ENCODE measurements at places on chromosomes 2 and 18.

GRCh38 chr2:101753720-101754490, 56.4 kb downstream of the MAP4K4 start:
- DNase-seq: no peak

- DNase-seq: peak; percentile 78
Measured at GRCh38 chr2:205947621-205948495, 138.1 kb downstream of the INO80D start.

DNA sequence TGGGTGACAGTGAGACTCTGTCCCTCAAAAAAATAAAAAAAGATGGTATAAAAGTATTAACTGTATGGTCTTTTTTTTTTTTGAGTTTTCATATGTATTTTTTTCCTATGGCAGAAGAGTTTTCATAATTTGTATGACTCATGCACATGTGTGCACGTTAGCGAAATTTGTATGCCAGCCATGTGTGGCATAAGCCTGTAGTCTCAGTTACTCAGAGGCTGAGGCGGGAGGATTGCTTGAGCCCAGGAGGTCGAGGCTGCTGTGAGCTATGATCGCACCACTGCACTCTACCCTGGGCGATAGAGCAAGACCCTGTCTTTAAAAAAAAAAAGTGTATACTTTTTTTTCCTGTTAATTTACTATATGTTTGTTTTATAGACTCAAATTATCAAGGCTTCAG, 160.8 kb downstream of the TGIF1 start:
- no peak for DNase-seq

GRCh38 chr2:127678991-127679390, 3.7 kb upstream of the LIMS2 start:
- no peak for DNase-seq

DNA sequence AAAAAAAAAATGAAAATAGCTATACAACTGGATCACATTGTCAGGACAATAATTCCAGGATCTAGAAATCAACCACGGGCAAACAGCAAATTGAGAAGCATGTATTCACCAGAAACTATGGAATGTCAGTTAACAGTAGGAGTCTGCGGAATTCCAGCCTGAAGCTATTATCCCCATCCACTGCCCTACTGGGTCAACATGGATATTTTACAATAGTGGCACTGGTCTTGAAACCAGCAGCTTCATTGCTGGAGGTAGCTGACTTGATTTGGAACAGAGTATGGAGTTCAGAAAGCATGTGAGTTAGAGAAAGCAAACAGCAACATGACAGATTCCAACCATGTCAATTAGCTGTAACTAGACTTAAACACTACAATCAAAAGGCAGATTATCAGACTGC, 55.7 kb upstream of the PDE1A start:
- DNase-seq: no peak

GRCh38 chr2:182359027-182359989, 67.5 kb downstream of the PDE1A start:
- no peak for DNase-seq

- no peak for DNase-seq
Measured at GRCh38 chr18:54551590-54551989, 39.5 kb upstream of the DYNAP start.

GRCh38 chr2:226489775-226490541, 309.7 kb downstream of the IRS1 start:
- DNase-seq: no peak

DNA sequence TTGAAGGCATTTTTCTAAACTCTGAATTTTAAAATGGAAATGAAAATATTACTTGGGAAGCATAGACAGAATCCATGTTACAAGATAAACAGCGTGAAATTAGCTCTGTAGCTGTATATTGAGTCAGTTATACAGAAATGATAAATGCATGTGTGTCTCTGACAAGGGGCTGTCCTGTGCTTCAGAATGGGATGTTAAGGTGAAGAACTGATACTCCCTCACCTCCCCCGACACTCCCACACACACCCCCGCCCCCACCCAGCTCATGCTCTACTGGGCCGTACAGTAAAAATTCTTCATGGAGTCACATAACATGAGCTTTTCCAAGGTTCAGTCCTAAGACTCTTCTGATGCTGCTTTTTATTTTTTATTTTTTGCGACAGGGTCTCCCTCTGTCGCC, 869 bp upstream of the THUMPD2 start:
- DNase-seq: no peak

GRCh38 chr2:185374878-185375277, 363.7 kb upstream of the FSIP2 start:
- no peak for DNase-seq

- no peak for DNase-seq
Measured at GRCh38 chr2:127179766-127180165, 40.3 kb downstream of the CYP27C1 start.

GRCh38 chr2:162676515-162676914, 162.1 kb downstream of the KCNH7 start:
- DNase-seq: no peak

- DNase-seq: no peak
Measured at GRCh38 chr18:79515944-79516351, 120.2 kb downstream of the NFATC1 start.

DNA sequence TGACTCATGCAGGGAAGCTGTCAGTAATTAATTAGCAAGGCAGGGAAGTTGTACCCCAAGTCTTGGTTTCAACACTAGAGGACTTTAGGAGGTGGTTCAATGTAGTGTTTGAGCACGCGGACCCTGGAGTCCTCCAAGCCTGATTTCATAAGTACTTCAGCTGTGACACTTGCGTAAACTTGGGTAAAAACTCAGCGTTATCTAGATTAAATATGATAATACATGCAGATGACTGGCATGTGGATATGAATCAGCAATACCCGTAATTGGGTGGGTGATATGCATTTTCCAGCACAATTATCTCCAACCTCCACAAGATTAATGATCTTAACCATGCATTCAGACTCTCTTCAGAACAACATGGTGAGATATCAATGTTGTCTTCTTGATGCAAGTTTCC, 5.2 kb downstream of the UGT1A7 start:
- no peak for DNase-seq

DNA sequence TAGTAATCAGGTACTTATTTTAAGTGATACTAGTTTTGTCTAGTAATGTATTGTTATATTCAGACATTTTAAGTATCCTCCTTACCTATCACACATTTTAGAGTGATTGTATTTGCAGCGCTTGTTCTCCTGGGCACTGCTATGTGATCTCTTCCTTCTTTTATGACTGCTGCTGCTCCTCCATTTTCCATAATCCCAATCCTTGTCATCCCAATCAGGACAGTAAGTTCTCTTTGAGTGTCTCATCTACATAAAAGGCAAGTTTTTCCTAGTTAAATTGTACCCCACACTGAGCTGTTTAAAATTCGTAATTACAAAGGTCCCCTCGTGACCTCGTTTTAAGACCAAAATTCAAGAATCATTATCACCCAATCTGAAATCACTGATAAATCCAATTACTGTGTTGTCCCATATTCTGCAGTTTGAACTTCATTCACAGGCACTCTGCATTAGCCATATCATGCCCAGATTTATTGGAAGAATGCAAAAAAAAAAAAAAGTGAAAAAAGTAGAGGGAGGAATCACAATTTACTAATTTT, 2.8 kb downstream of the CLK1 start:
- no peak for DNase-seq

DNA sequence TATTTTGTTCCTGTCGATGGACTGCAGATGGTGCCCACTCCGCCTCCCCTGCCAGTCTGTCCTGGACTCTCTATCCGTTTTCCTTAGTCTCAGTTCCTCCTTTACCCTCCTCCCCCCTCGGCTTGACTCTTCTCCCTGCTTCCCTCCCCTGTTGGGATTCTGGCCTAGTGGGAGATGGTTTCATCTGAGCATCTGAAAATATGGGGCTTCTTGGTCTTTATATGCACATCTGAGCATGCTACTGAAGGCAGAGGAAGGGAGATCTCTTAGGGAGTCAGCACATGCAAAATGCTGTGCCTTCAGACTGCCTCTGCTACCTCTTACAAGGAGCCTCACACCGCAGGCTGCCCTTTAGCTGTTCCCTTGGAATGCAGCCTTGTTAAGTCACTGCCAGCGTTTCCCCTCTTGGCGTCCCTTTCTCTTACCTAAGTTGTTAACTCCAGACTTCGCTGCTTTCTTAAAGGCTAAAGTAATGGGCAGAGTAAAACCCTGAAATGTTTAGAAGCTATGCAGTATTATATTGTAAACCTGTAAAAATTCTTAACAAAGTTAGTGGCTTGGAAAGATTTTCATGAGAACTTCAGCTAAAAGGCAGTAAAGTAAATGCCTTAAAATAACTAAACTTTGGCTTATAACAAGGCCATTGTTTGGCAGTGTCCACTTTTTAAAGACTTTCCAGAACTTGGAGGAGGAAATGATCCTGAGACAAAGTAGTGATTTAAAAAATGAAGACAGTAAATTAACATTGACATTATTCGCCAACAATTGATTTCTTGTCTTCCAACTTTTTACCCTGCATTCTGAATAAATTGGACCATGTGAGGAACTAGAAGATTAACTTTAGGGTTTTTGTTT, 49.8 kb downstream of the LDLRAD4 start:
- no peak for DNase-seq

DNA sequence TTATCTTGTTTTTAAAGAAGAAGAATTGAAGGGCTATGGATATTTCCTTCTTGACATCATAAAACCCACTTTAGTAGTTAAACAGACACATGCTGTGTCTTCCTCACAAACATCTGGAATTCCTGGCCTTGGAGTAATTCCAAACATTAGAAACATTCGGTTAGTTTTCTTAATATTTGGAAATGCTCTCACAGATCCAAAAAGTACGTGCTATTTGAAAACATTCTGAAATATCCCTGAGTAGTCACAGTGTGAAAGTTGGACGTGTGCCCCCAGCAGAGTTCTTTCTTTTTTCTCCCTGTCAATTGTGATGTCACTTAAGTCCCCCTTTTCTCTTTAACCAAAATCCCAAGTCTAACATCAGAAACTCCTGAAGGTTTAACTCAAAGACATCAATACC, 91.3 kb downstream of the ANTXR1 start:
- DNase-seq: no peak

DNA sequence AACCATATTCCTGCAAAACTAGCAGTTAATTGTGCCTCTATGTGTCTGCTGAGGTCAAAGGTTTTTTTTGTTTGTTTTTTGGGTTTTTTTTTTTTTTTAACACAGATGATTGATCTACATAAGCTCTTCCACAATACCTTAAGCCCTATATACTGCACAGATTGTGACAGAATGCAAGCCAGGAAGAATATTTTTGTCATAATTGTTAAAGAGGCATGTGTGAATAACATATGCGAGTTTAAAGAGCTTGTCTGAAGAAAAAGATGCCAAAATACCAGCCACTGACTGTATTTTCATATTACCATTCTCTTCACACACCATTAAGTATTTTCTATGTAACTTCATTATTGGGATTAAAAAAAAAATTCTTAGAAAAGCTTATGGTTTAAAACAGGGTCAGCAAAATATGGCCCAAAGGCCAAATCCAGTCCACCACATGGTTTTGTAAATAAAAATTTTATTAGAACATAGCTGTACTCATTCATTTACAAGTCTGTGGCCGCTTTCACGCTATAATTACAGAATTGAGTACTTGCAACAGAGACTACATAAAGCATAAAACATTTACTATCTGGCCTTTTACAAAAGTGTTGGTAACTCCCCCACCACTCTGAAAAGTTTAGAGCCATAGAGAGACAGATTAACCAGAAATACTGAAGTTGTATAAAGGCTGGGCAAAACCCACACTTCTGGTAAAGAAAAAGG, 89.9 kb downstream of the TRIP12 start:
- DNase-seq: no peak

DNA sequence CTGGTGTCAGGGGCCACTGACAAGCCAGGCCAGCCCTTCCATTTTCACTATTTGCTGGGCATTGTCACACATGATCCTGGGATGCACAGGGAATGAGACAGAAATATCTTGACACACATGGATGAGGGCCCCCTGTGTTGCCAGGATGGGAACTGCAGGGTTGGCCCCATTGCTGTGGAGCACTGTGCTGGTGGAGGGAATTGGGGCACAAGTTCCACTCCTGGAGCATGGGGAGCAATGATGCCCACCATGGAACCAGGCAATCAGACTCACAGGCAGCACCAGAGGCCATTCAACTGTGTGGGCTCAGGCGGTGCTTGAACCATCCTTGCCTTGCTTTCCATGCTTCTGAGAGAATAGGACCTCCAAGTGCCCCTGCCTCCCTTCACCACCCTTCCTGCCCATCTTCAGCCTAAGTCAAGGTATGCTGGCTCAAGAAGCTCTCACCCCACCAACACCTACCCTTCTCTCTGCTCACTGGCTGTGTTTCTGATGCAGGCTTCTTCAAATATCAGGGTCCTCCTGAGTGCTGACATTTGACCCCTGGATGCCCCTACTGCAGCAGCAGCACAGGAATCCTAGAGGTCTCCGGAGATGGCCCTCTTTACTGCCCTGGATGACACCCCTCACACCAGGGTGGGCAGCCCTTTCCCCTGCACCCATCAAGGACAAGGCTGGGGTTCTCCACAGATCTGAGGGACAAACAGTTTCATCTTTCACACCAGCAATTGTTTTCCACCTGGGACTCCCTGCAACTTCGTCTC, 11.0 kb downstream of the ADRA2B start:
- no peak for DNase-seq

GRCh38 chr2:101710471-101711318, 13.2 kb downstream of the MAP4K4 start:
- no peak for DNase-seq

GRCh38 chr2:226835420-226835795, 446 bp upstream of the RHBDD1 start:
- DNase-seq: no peak

DNA sequence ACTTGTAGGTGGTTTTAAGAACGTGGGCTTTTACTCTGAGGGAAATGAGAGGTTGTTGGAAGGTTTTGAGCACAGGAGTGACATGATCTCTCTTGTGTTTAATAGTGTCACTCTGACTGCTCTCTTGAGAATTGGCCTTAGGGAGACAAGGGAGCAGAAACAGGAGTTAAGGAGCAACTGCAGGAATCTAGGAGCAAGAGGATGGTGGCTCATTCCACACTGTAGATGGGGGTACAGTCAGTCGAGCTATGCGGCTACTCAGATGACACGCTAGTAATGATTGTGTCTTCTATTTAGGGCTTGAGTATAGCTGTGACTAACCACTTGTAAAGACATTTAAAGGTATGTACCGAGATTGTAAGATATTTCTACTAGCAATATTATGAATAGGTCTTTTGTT, 87.4 kb downstream of the RPRM start:
- DNase-seq: no peak

GRCh38 chr18:24187689-24188088, 48.8 kb downstream of the CABYR start:
- DNase-seq: no peak

- DNase-seq: no peak
Measured at GRCh38 chr2:40199771-40200170, 252.1 kb downstream of the SLC8A1 start.

DNA sequence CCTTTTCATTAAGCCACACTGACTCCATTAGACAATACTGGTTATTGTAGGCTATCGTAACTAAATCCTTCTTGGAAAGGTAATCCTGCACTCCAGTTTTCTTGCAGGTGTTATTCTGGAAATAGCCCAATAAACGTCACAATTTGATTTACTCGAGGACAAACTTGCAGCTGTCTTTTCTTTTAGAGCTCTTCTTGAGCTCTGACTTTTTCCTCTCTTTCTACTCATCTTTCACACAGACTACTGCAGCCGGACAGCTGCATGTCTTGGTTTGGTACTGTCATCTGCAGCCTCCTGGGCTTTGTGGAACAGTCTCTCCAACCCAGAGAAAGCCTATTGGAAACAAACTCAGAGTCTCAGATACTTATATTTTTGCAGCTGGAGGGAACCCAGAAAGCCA, 23.0 kb upstream of the MSGN1 start:
- DNase-seq: no peak

GRCh38 chr2:61015976-61016375, 1.5 kb upstream of the PEX13 start:
- no peak for DNase-seq

- no peak for DNase-seq
Measured at GRCh38 chr2:180540761-180541160, 439.6 kb upstream of the UBE2E3 start.
